ENCODE measurements at places on chromosomes 3 and 15. TPM values are rescaled to one million over a fixed set of nuclear protein-coding genes. Genes with fewer than 3 reads are reported as not detected.

- H3K27ac ChIP-seq: no peak overlapping the region
- H3K4me3 ChIP-seq: no peak overlapping the region
- no peaks in the 10 kb centered on the region for H3K4me1 ChIP-seq
Measured at GRCh38 chr15:23736033-23736673, 49.0 kb upstream of the NDN start.

GRCh38 chr3:183515968-183516851 lies 39.3 kb downstream of the KLHL6 start:
- H3K4me3 ChIP-seq: peak overlapping the region; percentile 54
- H3K36me3 ChIP-seq: peaks cover 44% of the 10 kb centered on the region
- no peak for DNase-seq
- peaks cover 76% of the 10 kb centered on the region for H3K4me1 ChIP-seq

DNA sequence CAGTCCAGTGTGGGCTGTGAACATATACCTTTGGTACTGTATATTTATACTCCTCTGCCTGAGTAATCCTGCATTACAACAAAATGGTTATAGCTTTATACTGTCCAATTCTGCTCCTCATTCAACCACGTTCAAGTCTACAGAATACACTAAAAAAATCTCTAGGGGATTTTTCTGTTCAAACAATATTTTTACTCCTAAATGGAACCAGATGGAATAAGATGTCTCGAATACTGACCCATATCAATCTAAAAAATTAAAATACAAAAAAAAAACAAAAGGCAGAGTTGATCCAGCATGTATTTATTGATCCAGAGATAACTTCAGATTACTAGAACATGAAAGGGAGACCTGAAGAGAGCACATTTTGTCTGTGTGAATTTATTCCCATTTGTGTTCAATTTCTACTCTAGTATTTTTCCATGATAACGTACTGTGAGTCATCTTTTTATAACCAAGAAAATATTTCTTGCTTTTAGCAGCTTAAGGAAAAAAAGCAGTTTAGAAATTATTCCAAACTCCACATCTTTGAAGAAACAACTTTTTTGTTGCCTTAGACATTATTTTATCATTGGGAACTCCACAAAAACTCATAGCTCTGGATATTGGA lies 910.7 kb downstream of the TBL1XR1 start:
- no peaks in the 10 kb centered on the region for H3K36me3 ChIP-seq
- DNase-seq: no peak
- H3K27me3 ChIP-seq: no peaks in the 10 kb centered on the region
- no peak overlapping the region for H3K27ac ChIP-seq
- H3K4me1 ChIP-seq: no peaks in the 10 kb centered on the region
- no peak overlapping the region for H3K4me3 ChIP-seq

- H3K27me3 ChIP-seq: peaks cover 15% of the 10 kb centered on the region
- H3K27ac ChIP-seq: no peak overlapping the region
- H3K4me3 ChIP-seq: no peak overlapping the region
- no peaks in the 10 kb centered on the region for H3K36me3 ChIP-seq
- DNase-seq: no peak
- H3K4me1 ChIP-seq: no peaks in the 10 kb centered on the region
Measured at GRCh38 chr3:197367081-197367780, 68.8 kb upstream of the DLG1 start.

DNA sequence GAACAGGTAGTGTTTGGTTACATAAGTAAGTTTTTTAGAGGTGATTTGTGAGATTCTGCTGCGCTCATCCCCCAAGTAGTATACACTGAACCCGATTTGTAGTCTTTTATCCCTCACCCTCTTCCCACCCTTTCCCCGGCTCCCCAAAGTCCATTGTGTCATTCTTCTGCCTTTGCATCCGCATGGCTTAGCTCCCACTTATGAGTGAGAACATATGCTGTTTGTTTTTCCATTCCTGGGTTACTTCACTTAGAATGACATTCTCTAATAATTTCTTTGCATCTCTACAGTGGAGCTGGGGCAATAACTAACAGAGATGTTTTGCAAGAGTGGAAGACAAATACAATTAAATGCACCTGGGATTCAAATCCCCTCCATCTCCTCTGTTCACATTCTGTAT lies 93.2 kb downstream of the TP63 start:
- H3K27me3 ChIP-seq: no peaks in the 10 kb centered on the region
- no peaks in the 10 kb centered on the region for H3K36me3 ChIP-seq
- no peak for DNase-seq
- no peak overlapping the region for H3K27ac ChIP-seq

GRCh38 chr3:175777495-175777894 lies 918.4 kb downstream of the NAALADL2 start:
- H3K27ac ChIP-seq: no peak overlapping the region
- no peak for DNase-seq
- no peak overlapping the region for H3K4me3 ChIP-seq
- no peaks in the 10 kb centered on the region for H3K27me3 ChIP-seq
- H3K36me3 ChIP-seq: no peaks in the 10 kb centered on the region
- H3K4me1 ChIP-seq: no peaks in the 10 kb centered on the region

GRCh38 chr3:183114384-183115178 lies 15.3 kb upstream of the MCCC1 start:
- H3K4me1 ChIP-seq: peaks cover 42% of the 10 kb centered on the region
- H3K36me3 ChIP-seq: no peaks in the 10 kb centered on the region
- H3K27ac ChIP-seq: peak overlapping the region; percentile 61
- peaks cover 11% of the 10 kb centered on the region for H3K27me3 ChIP-seq
- DNase-seq: no peak
- peak overlapping the region; percentile 55 for H3K4me3 ChIP-seq

DNA sequence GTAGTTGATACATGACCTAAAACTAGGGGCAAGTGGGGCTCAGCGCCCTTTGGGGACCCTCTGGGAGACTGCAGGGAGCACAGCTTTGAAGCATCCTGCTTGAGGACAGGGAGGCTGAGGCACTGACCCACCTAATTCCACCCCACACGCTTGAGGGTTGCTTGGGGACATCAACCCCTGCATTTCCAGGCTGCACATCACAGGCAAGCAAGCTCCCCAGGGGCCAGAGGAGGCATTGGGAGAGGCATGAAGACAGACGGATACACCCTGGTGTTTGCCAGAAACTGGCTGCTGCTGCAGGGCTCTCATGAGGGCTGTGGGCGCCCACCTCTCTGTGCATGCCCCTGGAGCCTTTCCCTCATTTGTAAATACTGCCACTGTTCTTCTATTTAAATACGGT lies 99.3 kb downstream of the ABHD5 start:
- no peaks in the 10 kb centered on the region for H3K4me1 ChIP-seq
- DNase-seq: no peak
- peaks cover 3% of the 10 kb centered on the region for H3K27me3 ChIP-seq

DNA sequence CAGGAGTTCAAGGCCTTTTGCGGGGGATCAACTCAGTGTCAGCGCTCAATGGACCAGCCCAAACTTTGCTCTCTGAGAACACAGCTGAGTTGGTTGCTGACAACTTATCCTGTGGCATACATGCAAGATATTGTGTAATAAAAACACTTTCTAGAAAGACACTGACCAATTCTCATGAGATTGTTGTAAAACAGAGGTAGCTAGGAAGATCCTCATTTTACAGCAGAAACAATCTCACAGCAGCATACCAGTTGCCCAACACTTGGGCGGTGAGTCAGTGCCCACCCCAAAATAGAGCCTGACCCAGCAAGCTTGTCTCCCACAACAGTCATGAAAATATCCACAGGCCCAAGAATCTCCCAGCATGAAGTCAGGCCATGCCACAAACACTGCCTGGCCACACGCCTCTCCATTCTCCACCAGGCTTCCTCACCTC lies 18.2 kb downstream of the KLHL6 start:
- H3K4me3 ChIP-seq: peak overlapping the region; percentile 39
- H3K36me3 ChIP-seq: peaks cover 6% of the 10 kb centered on the region
- peak overlapping the region; percentile 78 for H3K27ac ChIP-seq
- no peaks in the 10 kb centered on the region for H3K27me3 ChIP-seq
- no peak for DNase-seq

- peaks cover 37% of the 10 kb centered on the region for H3K27me3 ChIP-seq
- H3K36me3 ChIP-seq: no peaks in the 10 kb centered on the region
- H3K4me3 ChIP-seq: no peak overlapping the region
- H3K27ac ChIP-seq: no peak overlapping the region
- DNase-seq: no peak
Measured at GRCh38 chr15:74144153-74144775, 13.9 kb downstream of the ISLR2 start.

- no peak for DNase-seq
- H3K4me3 ChIP-seq: no peak overlapping the region
- peaks cover 26% of the 10 kb centered on the region for H3K4me1 ChIP-seq
- no peak overlapping the region for H3K27ac ChIP-seq
- no peaks in the 10 kb centered on the region for H3K27me3 ChIP-seq
Measured at GRCh38 chr3:64104006-64104405, 80.7 kb upstream of the PSMD6 start.

DNA sequence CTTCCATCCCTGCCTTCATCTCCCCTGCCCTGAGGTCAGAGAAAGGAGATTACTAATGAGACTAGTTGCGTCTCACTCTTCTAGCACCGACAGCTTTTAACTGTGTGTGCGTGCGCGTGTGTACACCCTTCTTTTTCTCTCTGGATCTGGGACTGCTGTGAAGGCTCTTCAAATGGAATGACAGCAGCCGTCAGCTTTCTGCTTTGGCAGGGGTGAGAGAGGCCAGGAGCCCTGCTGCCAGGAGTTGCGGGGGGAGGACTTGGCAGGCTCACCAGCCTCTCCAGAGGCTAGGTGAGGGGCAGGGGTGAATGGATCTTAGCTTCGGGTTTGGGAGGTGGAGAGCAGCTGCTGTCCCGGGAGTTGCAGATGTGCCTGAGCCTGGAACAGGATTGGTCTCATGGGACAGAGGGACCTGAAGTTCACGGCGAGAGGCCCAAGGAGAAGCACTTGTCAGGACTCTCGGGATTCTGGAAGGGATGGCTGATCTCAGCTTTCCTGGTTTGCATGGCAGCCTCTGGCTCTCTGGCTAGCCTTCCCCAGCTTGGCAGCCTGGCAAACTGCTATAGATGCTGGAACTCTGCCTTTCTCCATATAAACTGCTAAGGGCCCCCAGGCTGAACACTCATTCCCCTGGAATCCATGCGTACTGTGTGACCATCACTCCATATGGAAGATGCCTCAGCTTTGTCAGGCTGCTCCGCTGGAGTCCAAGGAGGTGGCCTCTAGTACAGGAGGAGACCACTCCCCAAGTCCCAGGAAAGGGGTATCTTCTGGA lies 16.6 kb downstream of the TEX264 start:
- no peak overlapping the region for H3K4me3 ChIP-seq
- peaks cover 45% of the 10 kb centered on the region for H3K4me1 ChIP-seq
- DNase-seq: no peak
- peak overlapping the region; percentile 92 for H3K27ac ChIP-seq
- no peaks in the 10 kb centered on the region for H3K27me3 ChIP-seq
- H3K36me3 ChIP-seq: peaks cover 73% of the 10 kb centered on the region

DNA sequence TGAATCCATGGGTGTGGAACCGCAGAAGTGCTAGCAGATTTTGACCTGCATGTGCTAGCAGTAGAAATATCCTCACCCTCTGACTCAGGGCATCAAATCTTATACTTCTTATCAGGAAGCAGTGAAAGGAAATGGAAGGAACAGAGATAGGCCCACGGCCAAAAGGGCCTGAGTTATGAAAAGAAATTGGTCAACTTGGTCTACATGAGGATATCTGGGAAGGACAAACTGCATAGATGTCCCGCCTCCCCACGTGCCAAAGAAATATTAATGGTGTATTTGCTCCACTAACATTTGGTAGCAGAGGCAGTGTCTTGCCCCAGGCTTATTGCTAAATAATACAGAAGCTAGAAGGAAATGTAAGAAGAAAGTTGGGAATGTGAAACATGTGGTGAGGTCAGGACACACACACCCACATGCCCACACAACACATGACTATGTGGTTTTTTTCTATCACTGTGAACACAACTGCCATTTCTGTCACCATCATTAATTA lies 93.6 kb upstream of the COL8A1 start:
- H3K27ac ChIP-seq: no peak overlapping the region
- no peaks in the 10 kb centered on the region for H3K4me1 ChIP-seq
- no peaks in the 10 kb centered on the region for H3K36me3 ChIP-seq
- no peaks in the 10 kb centered on the region for H3K27me3 ChIP-seq

- DNase-seq: no peak
- no peaks in the 10 kb centered on the region for H3K36me3 ChIP-seq
- no peak overlapping the region for H3K4me3 ChIP-seq
- peaks cover 27% of the 10 kb centered on the region for H3K4me1 ChIP-seq
- H3K27me3 ChIP-seq: no peaks in the 10 kb centered on the region
Measured at GRCh38 chr3:104886220-104886995, 480.3 kb upstream of the ALCAM start.

- no peak overlapping the region for H3K4me3 ChIP-seq
- H3K4me1 ChIP-seq: peaks cover 39% of the 10 kb centered on the region
- H3K27me3 ChIP-seq: no peaks in the 10 kb centered on the region
Measured at GRCh38 chr3:108159105-108159504, 63.1 kb downstream of the IFT57 start.

DNA sequence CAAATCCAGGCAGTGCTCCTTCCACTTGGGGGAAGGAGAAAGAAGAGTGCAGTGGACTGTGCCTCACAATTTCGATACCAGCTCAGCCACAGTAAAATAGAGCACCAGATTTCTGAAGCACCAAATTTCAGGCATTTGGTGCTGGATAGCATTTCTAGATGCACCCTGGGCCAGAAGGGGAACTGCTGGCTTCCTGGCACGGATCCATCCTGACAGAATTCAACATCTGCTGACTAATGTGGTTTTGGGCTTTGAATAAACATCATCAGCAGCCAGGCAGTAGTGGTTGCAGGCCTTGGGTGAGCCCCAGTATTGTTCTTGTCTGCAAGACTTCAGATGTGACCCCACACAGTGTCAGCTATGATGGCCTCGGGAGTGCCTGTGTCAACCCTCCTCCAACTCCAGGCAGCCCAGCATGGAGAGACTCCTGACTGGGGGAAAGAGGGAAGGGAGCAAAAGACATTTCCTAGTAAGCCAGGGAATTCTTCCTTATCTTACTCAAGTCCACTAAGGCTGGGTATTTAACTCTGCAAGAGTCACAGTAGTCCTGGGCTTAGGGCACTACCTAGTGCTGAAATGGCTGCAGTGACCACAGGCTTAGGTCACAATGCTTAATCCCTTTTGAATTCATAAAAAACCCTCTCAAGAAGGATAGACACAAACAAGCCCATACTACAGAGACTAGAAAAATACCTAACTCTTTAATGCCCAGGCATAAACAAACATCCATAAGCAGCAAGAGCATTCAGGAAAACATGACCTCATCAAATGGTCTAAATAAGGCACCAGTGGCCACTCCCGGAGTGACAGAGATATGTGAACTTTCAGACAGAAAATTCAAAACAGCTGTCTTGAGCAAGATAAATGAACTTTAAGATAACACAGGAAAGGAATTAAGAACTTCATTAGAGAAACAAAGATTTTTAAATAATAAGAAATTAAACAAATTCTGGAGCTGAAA lies 74.7 kb downstream of the SPATA16 start:
- DNase-seq: no peak
- no peaks in the 10 kb centered on the region for H3K4me1 ChIP-seq
- H3K4me3 ChIP-seq: no peak overlapping the region
- H3K27me3 ChIP-seq: no peaks in the 10 kb centered on the region

- peaks cover 2% of the 10 kb centered on the region for H3K4me1 ChIP-seq
- no peak overlapping the region for H3K4me3 ChIP-seq
- H3K27ac ChIP-seq: no peak overlapping the region
- DNase-seq: no peak
- peaks cover 18% of the 10 kb centered on the region for H3K27me3 ChIP-seq
- no peaks in the 10 kb centered on the region for H3K36me3 ChIP-seq
Measured at GRCh38 chr15:100844167-100844566, 35.5 kb upstream of the ALDH1A3 start.

TMEM212 gene
- total RNA-seq: not detected

PAK6 gene
- 0.40 TPM for total RNA-seq

TNIK gene
- total RNA-seq: 2.5 TPM

SLC28A2 gene
- not detected for total RNA-seq

JAGN1 gene
- total RNA-seq: 30.9 TPM

ALDH1L1 gene
- not detected for total RNA-seq

STRC gene
- 0.42 TPM for total RNA-seq

SERPINI2 gene
- total RNA-seq: not detected

HAPLN3 gene
- 9.1 TPM for total RNA-seq

RBPMS2 gene
- 0.91 TPM for total RNA-seq

All from activated B cell treated with CpG ODN at 0.5 μM for 24 hours (primary cell).